ENCODE measurements at places on chromosomes 2 and 18.

DNA sequence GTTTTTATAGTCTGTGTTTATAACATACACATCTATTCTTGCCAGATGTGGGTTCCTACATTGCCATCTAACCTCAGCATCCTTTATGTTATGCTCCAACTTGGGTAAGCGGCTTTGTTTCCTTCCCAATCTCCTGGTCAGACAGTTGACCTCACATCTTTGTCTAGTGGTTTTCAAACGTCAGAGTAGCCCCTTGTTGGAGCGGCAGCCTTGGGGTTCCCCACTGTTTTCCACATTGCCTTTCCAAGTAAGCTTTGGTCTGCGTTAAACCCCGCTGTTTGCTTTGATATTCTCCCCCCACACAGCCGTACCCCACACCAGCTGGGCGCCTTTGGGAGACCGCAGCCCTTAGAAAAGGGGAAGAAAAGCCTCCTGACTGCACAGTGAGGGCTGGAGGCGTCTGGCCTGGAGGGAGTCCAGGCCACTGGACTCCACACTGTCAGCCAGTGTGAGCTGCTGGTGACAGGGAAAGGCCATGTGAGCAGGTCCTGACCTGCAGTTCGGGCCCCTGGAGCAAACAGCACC is 83.3 kb downstream of the MALT1 start:
- DNase-seq, result no peak

DNA sequence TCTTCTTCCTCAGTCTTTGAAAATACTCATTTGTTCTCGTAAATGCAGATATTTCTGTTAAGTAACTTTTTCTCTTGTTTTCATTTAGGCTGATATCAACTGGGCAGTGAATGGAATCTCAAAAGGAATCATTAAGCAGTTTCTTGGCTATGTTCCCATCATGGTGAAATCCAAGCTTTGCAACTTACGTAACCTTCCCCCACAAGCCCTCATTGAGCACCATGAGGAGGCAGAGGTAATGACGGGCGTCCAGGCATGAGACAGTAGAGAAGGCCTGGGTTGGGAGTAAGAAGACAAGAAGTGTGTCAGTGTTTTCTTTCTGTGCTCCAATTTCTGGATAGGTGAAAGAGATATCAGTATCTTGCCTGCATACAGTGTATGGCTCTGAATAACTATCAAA is 5.1 kb downstream of the POLR1B start:
- no peak for DNase-seq

GRCh38 chr18:47632970-47633635 is 297.4 kb downstream of the SMAD2 start:
- DNase-seq, result no peak

DNA sequence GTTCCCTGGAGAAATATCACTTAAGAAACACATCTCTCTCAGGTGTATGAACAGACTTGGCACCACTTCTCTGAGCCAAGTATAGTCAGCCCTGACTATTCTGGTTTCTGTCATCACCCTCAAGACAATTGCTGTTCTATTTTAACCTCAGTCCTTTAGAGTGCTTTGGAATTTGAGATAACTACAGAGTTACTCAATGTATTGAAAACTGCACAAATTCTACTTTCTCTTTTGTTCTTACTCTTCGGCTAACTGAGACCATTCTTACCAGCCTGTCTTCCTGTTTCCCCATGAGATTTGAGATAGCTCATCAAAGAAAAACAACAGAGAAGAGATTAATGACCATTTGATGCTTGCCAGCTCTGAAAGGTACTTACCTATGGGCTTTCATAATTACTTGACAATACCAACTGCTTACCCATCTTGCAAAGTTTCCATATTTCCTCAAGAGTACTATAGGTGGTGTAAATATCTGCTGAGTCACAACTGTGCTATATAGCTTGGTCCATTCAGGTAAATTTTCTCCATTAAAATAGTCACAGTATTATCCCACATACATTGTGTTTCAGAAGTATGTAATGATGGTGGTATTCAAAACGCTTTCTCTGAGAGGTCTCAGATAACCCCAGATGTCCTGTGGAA is 467.5 kb upstream of the CHST9 start:
- no peak for DNase-seq

DNA sequence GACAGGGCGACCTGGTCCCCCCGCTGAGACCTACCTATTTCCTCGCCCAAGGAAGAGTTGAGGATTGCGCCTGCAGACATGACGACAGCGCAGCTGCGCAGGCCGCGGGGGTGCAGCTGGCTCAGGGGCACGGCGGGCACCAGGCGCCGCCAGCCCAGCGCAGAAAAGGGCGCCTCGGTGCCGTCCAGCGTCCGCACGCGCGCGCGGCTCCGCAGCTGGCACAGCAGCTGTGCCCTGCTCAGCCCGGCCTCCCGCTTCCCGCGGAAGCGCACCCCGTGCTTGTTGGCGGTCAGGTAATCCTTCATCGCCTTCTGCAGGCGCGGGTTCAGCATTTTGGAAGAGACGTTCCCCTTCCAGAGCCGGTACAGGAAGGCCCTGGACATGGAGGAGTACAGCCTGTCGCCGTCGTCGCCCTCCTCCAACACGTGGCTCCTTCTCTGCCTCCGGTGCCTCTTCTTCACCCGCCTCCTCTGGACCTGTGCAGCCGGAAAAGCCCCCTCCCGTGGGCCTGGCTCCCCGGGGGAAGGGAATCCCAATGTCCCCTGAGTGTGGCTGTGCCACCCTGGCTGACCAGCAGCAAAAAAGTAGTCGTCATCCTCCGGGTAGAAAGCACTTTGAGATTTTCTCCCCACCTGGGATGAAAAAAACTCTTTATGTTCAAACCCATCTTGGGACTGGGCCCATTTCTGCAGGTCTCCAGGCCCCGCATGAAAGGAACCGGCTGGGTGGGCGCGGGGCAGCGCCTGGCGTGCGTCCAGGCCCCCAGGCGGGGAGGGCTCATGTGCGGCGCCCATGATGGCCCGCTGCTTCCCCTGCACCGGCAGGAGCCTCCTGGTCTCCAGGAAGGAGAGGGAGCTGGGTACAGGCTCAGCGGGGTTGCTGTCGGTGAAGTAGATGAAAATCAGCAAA is 42.7 kb downstream of the ST6GAL2 start:
- DNase-seq, result no peak

DNA sequence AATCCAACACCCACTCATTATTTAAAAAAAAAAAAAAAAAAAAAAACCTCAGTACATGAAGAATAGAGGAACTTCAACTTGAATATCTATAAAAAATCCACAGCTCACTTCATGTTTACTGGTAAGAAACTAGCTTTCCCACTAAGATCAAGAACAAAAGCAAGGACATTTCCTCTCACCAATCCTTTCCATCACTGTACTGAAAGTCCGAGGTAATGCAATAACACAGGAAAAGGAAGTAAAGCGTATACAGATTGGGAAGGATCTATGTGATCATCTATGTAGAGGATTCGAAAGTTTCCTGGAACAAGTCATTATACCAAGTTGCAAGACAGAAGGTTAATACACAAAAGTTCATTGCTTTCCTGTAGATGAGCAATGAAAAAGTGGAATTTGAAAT is 63.2 kb downstream of the ROCK2 start:
- DNase-seq, result no peak

- DNase-seq, result no peak
These were observed 102.1 kb downstream of the MTCL1 start for GRCh38 chr18:8807488-8807805.

- no peak for DNase-seq
These were observed 37.5 kb downstream of the NR4A2 start for GRCh38 chr2:156294945-156295580.

DNA sequence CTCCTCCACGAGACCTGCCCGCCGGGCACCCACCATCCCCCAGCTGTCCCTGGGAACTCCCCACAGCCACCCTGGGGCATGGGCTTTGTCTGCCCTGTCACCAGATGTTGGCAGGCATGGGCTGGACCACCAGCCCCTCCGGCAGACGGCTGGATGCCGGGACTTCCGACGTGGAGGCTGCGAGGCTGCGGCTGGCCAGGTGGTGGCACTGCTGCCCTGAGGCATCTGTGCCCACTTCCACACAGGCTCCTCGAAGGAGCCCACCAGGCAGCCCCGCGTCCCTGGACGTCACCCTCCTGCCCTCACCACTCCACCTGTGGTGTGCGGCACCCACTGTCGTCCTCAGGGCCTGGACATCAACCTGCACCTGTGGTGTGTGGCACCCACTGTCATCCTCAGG is 319.9 kb upstream of the SALL3 start:
- DNase-seq, result no peak

DNA sequence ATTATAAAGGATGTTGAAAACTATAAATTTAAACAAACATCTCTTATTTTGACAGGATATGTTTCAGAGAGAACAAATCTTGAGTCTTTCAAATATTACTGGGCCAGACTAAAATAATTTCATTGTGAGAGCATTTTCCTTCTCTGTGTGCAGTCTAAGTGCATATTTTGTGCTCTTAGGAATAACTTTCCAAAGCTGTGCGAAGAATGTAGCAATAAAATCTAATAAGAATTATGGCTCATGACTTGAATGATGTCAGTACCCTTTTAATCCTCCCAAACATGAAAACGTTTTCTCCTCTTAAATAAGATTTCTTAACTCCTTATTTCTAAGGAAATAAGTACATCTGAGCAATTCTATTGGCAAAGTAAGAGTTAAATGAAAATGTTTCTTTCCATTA is 76.2 kb upstream of the EFEMP1 start:
- no peak for DNase-seq

DNA sequence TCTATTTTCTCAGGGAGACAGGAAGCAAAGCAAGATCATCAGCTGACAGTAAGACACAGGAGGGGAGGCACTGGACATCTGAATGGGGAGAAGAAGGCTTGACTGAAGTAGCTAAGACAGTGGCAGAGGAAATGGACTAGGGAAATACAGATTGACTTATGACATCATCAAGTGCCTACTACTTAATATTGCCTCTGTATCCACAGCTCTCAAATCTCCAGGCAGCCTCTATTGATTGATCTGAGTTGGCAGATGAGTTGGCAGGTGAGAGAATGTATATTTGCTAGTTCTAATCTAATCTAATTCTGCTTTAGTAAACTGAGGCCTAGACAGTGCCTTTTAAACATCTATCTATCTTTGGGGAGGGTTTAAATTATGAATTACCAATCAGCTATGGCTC is 242.1 kb downstream of the SLC8A1 start:
- no peak for DNase-seq

DNA sequence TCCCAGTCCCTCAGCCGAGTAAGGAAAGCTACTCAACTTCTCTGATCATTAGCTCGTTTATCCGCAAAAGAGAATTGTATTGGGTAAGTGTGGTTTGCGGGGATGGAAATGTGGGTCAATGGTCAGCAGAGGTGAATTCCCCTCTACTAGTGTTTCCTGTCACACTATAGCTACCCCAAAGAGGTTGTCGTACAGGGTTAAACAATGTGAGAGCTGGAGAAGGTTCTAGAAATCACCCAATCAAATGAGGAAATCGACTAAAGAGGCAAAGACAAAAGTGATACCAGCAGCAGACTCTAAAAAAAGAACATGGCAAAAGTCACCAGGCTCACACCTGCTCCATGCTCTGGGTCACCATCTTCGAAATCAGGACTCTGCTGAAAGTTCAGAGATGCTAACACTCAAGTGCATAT is 144.7 kb upstream of the ITGA4 start:
- DNase-seq, result no peak

GRCh38 chr2:23209059-23209458 is 175.9 kb upstream of the KLHL29 start:
- DNase-seq, result no peak

GRCh38 chr2:133674066-133674432 is 105.8 kb upstream of the NCKAP5 start:
- DNase-seq, result no peak

DNA sequence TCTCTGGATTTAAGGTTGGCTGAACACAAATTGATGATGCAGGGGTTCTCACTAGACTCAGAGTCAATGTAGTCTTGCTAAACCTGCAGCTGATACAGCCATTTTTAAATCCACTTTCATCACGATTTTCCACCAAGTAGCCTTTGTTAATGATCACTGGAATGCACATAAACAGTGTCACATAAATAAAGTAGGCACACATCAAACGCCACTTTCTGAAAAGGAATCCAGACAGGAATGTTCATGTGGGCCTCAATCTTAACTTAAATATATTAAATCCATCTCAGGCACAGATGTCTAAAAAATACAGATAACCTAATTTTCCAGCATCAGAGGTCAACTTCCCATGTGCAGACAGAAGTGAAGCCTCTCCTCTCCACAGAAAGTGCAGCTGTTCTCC is 58.3 kb downstream of the LAMA1 start:
- no peak for DNase-seq

DNA sequence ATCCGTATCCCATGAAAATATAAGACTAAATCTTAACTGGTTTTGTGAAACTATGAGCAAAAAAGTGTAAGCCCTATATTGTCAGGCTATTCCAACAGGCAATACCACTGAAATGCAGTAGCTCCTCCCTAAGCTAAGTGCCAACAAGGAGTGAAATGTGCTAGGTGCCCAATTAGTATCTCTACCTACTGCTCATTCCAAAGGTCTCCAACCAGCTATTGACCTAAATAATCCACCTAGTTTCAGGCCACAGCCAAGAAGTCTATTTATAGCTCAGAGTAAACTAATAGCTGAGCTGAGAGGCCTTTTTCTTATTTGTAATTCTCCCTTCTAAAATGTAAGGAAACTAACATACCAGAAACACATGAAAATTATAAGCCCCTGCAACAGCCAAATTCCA is 482.2 kb downstream of the DCC start:
- DNase-seq, result no peak

GRCh38 chr2:108383146-108383830 is 5.5 kb downstream of the SULT1C4 start:
- DNase-seq, result no peak

- DNase-seq, result no peak
These were observed 81.4 kb upstream of the MSH2 start for GRCh38 chr2:47321411-47322031.

Measured in stimulated activated CD8-positive, alpha-beta memory T cell treated with anti-CD3 and anti-CD28 coated beads, Interleukin-4, amount 100 ng/mL, for 24 hours (primary cell).